ENCODE measurements at places on chromosomes 2 and 18.
A peak's percentile ranks its signal among the peaks of the same experiment; 100 is the strongest.

GRCh38 chr18:75871596-75871995, 444.1 kb upstream of the SMIM21 start:
- no peak for DNase-seq

GRCh38 chr2:54609647-54610046, 113.8 kb upstream of the EML6 start:
- no peak for DNase-seq

DNA sequence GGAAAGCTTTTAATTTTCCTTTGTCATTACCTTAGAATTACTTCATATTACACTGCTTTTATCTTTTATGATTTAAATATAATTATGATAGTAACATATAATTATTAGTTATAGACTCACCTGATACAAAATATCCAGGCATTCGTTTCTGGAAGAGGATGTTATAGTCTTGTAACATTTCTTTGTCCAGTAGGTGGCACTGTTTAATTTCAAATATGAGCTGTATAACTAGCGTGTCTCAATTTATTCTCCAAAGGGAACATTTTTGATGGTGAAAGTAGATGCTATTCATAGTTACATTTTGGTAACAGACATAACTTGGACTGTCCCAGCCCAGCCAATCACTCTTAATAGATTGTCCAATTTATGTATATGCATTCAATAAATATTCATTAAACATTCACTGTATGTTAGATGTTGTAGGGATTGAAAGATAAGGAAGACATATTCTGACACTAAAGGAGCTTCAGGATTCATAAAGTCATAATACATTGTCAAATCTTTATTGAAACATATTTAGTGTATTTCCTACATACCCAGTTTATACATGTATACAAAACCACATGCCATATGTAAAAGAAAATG, 19.2 kb downstream of the DAW1 start:
- DNase-seq, result peak; percentile 41

DNA sequence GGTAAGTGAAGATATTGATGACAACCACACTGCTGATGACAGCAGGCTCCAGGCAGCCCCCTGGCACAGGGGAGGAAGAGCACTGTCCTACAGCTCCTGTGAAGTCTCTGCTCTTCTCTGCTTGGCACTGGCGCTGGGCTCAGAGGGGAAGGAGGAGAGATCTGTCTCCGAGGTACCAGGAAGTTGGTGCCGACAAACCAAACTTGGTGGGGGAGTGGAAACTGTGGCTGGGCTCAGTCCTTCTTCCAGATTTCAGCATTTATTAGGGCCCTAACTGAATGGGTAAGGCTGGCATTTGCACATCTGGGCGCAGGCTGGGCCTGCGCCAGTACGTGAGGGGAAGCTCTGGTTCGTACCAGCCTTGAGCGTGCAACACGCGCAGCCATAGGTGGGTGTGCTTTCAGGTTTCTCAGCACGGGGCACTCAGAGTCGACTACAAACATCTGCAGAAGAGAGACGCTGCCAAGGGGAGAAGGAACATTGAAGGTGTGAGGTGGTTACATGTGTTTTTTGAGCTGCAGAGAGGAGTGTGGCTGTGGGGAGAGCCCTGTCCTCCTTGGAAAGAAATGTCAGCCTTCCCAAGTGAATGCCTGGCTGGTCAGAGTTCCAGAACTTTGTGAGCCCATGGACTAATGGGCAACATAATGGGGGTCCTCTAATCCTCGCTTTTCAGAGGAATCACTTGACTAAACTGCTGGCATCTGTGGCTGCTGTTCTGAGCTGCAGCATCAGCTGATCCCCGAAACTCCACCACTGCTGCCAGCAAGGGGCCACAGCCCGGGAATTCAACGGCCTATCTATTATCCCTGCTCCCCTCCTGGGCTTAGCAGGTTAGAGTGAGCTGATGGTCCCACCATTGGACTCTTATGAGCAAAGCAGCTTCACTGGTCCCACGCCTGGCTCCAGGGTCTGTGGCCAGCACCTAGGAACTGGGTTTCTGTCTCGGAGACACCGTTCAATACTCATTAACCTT, 55.2 kb upstream of the SEMA4C start:
- no peak for DNase-seq

DNA sequence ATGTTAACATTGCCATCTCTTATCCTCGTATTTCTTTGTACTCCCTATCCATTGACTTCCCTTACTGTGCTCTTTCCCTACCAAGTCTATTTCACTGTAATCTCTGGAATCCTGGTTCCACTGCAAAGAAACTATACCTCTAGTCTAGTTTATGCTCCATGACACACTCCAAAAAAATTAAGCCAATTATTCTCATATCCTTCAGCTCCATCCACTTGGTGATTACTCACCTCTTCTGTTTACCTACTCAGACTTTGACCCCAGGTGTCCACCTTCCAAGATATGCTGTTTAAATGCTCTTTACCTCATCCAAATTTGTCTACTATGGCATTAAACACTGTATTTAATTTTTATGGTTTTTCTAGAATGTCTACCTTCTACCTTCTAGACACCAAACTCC, 137.9 kb downstream of the ATAD2B start:
- DNase-seq, result no peak

DNA sequence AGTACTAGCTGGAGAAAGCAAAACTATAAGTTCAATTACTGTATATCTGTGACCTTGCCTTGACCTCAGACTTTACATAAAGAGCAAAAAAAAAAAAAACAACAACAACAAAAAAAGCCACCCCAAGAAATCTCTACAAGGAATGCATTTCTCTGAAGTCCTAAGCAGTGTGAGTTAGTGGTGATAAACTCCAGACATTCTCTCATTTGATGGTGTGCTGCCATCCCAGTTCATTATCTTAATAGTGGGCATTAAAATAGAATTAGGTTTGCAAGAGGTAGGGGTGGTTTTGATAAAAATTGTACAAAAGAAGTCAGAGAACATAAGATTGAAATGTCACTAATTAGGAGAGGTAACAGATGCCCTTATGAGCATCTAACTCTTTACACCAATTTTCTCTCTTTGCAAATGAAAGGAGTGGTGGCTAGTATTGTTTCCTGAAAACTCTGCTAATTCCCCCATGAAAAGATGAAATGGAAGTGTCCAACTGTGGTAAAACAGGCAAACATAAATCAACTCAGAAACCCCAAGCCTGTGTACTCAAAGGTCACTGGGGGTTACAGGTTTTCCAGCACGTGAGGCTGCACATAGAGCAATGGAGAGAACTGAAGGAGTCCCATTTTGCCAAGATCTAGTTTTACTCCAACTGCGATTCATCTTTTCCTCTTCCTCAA, 131.9 kb downstream of the MEIS1 start:
- DNase-seq, result no peak
